ENCODE measurements at places on chromosomes 6 and 20.
A peak's percentile ranks its signal among the peaks of the same experiment; 100 is the strongest.

DNA sequence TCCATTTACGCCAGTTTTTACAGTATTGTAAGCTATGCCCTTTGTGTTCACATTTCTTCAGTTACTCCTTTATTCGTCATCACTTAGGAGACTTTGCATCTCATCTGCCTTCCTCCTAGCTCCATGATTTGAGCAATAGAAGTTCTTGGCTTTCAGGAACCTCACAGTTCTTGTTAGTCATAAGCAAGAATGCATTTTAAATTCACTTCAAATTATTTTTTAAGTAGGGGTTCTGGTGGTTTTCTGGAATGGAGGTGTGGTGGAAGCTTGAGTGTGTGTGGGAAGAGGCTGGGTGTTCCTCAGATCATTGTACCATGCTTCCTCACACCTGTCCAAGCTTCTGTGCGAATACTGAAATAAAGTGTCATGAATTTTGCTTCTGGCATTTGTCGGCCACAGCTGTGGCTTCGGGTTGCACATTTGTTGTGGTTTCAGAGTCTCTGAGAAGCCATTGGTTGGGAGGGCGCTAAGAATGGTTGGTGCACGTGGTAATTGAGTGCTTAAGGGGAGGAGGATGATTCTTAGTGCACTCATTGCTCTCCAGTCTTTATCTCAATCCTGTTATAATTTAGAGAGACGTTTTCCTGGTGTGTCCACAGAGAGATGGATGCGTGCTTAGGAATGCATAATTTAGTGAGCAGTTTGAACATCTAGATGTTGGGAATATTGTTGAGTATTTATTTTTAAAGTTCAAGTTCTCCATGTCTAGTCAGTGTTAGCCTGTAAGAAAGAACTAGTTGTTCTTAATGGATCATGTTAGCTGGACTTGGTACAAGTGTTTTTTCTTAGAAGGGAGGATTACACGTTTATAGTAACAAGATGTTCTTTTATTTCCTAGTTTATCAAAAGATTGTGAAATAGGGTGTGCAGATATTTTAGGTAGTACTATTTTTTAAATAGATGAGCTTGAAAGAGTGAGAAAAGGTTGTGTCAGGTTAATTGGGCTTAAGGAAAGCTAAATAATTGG, 31.9 kb downstream of the FOXO3 start:
- DNase-seq, result peak; percentile 78

DNA sequence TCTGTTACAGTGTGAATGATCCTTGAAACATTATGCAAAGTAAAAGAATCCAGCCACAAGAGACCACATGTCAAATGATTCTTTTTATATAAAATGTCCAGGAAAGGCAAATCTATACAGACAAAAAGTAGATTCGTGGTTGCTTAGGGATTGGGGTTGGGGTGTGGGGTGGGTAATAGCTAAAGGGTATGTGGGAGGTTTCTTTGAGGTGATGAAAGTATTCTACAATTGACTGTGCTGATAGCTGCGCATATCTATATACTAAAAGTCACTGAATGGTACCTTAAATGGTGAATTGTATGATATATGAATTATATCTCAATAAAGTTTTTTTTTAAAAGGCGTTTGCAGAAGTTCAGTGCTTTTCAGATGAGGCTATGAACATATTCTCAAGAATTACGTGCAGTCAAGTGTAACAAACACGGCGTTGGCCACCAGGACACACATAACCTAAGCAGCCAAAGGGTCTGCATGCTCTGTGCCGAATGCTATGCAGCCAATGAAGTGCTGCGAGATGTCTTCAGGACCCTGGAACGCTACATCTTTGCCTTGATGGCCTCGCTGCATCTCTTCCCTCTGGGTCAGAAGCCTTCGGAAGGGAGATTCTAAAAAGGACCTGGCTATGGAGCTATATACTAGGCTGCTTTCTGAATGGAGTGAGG, 96.9 kb downstream of the SCML4 start:
- no peak for DNase-seq

DNA sequence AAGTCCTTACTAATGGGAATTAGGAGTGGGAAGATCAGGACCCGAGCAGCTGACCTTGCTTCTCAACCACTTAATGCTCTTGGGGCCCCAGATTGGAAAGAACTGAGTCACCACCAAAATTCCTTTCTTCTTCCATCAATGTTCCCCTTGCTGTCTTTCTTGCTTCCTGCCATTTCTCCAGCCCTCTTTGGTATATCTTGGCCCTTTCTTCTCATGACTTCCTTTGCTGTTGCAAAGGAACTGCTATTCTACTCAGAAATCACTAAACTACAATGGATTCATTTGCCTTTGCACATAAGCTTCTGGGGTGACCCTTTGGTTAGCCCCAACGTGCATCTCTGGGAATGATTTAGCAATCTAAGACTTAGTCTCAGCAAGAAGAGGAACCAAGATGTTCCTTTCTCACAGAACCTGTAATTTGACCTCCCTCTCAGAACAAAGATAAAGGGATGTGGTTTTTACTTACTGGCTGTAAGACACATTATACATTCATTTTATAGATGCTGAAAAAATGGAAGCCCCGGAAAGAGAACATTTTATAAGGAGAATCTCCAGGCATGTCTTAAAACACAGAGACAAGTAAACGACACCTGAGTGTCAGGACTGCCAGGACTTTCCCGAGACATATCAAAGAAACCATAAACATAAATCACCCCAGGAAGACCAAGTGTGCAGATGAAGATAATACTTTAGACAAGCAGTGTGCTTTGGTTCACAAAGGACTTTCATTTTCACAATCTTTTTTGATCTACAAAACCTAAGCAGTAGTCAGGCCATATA, 99.0 kb upstream of the TNFAIP3 start:
- peak; percentile 83 for DNase-seq

GRCh38 chr6:160462551-160463109, 114.5 kb downstream of the SLC22A3 start:
- peak; percentile 67 for DNase-seq

GRCh38 chr6:57177545-57178265, 5.6 kb downstream of the BAG2 start:
- no peak for DNase-seq

DNA sequence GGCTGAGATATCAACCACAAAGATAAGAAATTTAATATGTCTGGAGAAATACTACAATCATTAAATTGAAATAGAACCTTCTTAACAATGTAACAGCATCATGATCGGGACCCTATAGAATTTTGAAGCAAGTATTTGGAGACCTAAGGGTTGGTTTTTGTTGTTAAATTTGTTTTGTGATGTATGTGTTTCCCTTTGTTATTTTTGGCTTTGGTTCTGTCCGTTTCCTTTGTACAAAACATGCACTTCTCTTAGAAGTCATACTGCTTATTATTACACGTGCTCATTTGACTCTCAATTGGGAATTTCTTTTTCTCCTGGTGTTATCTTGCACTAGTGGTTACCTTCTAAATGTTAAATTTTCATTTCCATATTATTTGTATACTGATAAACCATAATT, 4.0 kb upstream of the PLN start:
- DNase-seq, result no peak

- DNase-seq, result no peak
These were observed 49.5 kb upstream of the TFAP2D start for GRCh38 chr6:50663806-50664205.

DNA sequence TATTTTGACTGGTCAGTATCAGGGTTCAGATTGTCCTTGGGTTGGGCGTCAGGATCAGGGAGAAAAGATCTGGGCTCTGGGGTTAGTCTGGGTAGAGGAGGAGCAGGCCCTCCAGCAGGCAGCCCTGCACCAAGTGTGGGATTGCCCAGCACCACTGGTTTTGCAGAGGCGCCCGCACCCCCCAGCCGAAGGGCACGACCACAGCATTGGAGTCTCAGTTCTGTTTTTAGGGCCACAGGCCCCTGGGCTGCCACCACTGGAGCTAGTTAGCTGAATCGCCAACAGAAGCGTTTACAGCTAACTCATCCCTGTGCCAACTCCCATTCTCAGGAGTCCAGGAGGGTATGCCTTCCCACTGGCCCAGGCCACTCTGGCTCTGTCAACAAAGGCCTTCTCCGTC, 84.2 kb downstream of the TCP11 start:
- no peak for DNase-seq

DNA sequence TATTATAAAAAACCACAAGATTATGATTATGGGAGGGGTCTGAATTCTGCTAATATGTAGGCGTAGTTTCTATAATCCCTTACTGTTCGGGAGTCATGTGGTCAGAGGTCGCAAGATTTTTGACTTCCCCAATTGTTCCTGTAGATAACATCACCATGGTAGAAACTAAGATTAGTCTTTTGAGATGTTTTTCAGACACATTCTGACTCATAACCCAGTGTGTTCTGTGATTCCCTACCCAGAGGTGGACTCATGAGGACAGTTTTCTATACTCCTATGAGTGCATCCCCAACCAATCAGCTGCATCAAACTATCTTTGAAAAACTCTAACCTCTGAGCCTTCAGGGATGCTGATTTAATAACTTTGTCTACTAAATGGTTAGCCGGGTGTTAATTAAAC, 175.5 kb downstream of the RFPL4B start:
- DNase-seq, result no peak

- DNase-seq, result no peak
These were observed 6.2 kb downstream of the TGM2 start for GRCh38 chr20:38158701-38159351.

DNA sequence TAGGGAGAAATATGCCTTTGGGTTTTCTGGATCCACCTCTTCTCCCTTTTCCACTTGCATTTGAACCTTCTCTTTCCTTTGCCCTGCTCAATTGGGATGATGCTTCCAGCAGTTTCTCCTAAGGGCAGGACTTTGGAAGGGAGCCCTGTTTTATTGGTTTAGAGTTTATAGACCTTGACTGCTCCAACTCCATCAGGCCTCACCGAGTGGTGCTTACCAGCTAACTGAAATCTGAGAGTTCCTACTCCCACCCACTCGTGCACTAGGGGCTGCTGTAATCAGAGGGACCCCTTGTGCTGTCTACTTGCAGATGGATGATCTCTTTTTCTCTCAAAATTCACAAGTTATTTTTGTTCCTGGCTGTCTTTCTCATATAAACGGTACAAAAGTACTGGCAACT, 121.3 kb upstream of the SLC22A16 start:
- no peak for DNase-seq

- DNase-seq, result no peak
These were observed 153.3 kb upstream of the SYNCRIP start for GRCh38 chr6:85795945-85796344.

DNA sequence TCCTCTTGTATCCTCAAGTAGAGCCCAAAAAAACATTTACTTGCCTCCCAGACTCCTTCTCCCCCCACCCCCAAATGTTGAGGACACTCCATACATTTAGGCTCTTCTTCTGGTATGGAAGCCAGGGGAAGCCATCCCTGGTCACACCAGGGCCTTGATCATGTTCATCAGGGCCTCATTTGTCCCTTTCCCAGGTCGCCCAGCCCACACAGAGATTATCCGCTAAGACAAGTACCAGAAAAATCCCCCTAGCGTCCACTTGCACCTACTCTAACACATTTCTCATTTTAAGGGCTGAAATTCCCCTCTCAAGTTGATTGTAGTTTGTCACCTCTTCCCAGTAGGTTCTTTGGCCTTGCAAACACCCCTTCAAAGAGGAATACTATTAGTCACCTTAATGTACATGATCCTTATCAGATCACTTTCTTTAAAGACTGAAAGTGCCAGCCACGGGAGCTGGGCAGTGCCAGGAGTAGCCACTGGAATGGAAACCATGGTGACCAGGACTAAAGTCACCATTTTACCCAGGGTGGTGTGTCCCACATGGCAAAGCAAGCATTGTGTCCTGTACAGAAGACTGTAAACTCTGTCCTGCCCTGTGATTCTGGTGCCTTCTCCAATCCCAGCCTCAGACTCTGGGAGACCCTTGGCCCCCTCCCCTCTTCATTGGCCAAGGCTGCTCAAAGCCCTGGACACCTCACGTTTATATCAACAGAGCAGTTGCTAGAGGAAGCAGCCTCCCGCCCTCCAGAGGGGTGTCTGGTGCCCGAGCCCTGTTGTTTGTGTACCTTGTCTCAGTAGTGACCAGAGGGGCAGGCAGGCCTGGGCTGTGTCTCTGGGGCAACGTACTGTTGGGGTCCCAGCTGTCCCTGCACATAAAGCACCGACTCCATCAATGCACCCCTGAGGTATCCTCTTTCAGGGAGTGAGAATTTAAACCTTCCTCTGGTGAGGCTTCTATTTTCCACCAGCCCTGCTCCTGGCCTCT, 5.0 kb upstream of the APOBEC2 start:
- no peak for DNase-seq

- DNase-seq, result no peak
These were observed 9.8 kb downstream of the RIMS4 start for GRCh38 chr20:44800391-44801046.

DNA sequence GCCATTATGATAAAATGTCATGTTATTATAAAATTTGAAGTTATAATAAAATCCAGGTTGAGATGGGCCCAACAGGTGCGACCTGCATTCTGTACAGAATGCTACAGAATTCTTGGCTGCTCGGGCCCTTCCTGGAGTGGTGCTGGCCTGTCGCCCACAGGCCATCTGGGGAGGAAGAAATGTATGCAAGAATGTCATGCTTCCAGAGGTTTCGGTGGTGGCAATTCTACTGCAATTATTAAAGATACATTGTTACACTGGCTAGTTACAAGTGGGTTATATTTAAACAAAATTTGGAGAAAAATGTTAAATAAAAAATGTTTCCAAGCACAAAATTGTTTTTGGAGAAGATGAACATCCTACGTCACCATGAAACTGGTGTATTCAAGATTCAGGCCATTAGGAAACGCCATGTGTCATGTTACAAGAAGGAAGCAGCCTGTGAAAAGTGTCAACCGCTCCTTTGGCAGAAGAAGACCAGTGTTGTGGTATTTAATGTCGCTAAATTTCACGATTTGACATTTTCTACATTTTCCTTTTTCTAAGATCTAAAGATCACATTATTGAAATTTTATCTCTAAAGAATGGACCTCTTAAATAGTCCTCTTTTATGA, 7.1 kb downstream of the RAMACL start:
- no peak for DNase-seq

GRCh38 chr6:136011475-136011874, 160.0 kb downstream of the PDE7B start:
- no peak for DNase-seq

GRCh38 chr20:19024296-19025035, 188.0 kb upstream of the SLC24A3 start:
- no peak for DNase-seq

GRCh38 chr20:57840066-57840465, 130.3 kb upstream of the PMEPA1 start:
- DNase-seq, result no peak

GRCh38 chr6:116087437-116088027, 13.1 kb upstream of the NT5DC1 start:
- no peak for DNase-seq

- peak; percentile 71 for DNase-seq
These were observed 24.6 kb upstream of the GATA5 start for GRCh38 chr20:62500237-62500864.

GRCh38 chr6:121944354-121944753, 455.1 kb upstream of the HSF2 start:
- DNase-seq, result no peak

- peak; percentile 90 for DNase-seq
These were observed 6.7 kb upstream of the C2 start for GRCh38 chr6:31920811-31921210.

- DNase-seq, result no peak
These were observed 13.3 kb downstream of the EZR start for GRCh38 chr6:158805698-158806377.

Data from inflammatory macrophage treated with lipopolysaccharide for 4 hours (primary cell).